ENCODE measurements at places on chromosomes 1 and 21. TPM values are rescaled to one million over a fixed set of nuclear protein-coding genes. Genes with fewer than 3 reads are reported as not detected.

Gene C1QB
- total RNA-seq: 1.2 TPM

Gene KRTAP10-8
- total RNA-seq: not detected

Gene TMEM200B
- 0.16 TPM for total RNA-seq

DNA sequence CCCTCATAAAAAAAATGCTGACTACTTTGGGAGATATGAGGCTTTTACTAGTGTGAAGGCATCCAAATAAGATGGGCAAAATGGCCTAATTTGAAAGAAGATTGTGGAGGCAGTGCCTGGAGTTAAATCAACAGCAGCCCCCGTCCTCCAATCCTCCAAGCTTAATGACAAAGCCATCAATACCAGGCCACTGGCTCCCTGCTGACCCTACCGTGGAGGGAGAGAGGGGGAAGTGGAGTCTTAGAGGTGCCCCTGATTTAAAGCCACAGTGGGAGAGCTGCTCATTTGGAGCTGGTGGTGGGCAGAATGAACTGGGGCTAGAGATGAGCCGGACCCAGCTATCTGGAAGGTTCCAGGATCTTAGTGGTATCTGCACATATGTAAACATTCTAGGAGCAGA, 24.3 kb upstream of the KNCN start:
- DNase-seq: no peak

DNA sequence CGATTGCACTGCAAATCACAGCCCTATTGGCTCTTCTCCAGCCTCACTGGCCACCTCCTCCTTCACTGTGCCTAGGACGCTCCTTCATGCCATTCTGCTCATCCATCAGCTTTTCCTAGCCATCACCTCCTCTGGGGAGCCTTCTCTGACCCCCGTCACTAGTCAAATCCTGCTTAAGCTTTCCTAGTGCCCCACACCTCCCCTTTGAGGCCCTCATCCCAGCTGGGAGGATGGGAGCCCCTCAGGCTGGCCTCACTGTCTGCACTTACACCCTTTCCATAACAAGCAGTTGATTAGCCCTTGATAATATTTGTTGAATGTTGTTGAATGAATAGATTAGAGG, 50.7 kb downstream of the KLHDC7A start:
- no peak for DNase-seq

DNA sequence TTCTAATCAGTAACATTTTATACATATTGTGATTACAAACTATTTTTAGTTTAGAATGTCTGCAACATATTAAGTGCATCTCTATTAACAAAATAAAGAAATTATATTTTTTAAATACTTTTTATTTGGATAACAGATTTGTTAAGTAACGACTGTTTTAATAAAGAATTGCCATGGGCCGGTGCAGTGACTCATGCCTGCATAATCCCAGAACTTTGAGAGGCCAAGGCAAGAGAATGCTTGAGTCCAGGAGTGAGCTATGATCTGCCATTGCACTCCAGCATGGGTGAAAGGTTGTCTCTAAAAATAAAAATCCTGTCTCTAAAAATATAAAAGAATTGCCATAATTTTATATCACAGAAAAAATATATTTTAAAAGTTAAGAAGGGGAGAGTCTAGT, 4.1 kb downstream of the LRRIQ3 start:
- no peak for DNase-seq

GRCh38 chr21:42833439-42833815, 45.9 kb downstream of the WDR4 start:
- peak; percentile 42 for DNase-seq

DNA sequence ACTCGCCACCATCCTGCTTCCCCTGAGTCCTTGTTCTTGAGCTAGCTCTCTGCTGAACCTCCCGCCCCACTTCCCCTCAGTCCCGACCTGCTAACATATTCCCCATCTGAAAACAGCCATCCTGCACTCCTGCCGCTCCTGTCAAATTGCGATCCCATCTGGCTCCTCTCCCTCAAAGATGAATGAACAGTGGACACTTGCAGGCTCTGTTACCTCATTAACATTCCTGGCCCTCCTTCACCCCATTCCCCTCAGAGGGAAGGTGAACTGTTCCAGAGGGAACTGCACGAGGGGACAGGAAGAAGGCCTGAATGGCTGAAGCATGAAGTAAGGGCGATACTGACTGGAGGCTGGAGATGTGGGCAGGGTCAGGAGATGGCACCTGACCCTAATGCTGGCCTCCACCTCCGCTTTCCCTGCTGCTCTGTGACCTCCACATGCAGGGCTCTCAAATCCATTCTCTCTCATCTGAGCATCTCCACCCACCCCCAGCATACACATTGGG, 7.4 kb upstream of the CELSR2 start:
- DNase-seq: no peak

Gene CHD1L
- total RNA-seq: 33.8 TPM

Gene CBS
- 3.8 TPM for total RNA-seq

GRCh38 chr1:206577626-206578025, 34.6 kb downstream of the EIF2D start:
- DNase-seq: no peak

DNA sequence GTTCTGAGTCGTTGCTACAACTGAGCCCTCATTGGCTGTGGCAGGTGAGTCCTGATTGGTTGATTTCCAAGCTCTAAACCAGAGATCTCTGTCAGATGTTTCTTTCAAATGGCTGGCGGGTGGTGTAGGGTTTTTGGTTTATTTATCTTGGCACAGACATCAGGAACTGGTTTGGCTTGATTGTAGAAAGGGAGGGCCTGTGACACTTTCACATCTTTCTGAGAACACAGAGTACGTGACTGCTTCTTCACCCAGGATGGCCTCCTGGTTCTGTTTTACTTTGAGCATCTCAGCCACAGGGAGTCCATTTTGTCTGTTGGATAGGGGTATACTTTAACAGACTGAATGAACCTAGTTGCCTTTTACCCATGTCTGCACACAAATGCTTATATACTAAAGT, 89.4 kb upstream of the GPR52 start:
- no peak for DNase-seq

Gene FCAMR
- total RNA-seq: not detected

Gene CD1B
- total RNA-seq: not detected

Gene RGS13
- not detected for total RNA-seq

GRCh38 chr1:234310460-234310817, 62.8 kb upstream of the COA6 start:
- DNase-seq: no peak

GRCh38 chr1:37157634-37158033, 123.3 kb upstream of the GRIK3 start:
- no peak for DNase-seq

Gene B4GALT2
- 3.1 TPM for total RNA-seq

DNA sequence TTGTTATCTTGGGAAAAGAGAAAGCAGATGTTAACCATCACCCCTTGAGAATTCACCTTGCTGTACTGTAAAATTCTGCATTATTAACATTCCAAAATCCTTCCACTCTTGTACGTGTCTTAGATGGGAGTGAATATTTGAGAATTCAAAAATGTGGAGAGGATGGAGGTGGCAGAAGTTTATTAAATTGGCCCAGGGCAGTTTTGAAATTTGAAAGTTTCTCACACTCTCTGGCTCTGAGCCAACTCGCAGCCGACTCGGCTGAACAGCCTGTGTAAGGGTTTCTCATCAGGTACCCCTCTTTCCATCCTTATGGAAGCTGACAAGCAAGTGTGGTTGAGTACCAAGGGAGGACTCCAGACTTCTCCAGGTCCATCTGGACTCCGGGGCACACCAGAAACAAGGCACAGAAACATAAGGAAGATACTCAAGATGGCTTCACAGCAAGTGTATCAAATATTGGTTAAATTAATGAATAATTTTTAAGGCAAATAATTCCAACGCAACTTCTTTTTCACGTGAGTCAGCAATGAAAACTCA, 45.1 kb downstream of the RRAGC start:
- no peak for DNase-seq

Gene PRR9
- total RNA-seq: not detected

- no peak for DNase-seq
These were observed 111.8 kb upstream of the USP25 start for GRCh38 chr21:15617964-15618363.

- DNase-seq: no peak
These were observed 625.4 kb downstream of the PTPRC start for GRCh38 chr1:199264283-199264682.

- no peak for DNase-seq
These were observed 7.9 kb downstream of the KIF21B start for GRCh38 chr1:201015551-201016091.

Gene ZP4
- total RNA-seq: not detected

DNA sequence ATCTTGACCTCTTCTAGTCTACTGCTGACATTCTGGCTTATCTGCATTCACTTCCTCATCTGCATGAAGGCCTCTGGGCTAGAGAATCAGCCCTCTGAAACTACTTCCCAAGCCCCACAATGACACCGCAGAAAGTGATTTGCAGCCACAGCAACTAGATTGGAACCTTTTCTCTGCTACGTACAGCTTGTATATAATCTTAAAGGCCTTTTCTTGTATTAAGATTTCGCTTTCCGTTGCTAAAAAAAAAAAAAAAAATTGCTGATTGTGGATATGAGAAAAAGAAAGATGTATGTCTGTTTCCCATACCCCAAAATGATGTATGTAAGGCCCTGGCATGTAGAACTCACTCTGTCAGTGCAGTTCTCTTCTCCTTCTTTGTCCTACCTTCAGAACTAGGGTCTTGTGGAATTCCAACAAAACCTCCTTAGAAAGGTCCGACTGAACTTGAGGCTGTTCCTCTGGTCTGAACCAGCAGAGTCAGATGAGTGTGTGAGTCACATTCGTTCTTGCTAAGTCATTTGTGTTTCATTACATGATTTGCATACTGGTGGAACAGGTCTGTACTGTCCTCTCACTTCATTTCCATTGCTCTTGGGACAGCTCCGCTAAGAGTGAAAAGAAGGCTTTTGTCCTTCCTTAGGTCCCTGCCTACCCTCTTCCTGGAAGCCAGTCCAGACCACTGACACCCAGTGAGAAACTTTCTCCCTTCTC, 62.7 kb downstream of the PLPP3 start:
- DNase-seq: no peak

DNA sequence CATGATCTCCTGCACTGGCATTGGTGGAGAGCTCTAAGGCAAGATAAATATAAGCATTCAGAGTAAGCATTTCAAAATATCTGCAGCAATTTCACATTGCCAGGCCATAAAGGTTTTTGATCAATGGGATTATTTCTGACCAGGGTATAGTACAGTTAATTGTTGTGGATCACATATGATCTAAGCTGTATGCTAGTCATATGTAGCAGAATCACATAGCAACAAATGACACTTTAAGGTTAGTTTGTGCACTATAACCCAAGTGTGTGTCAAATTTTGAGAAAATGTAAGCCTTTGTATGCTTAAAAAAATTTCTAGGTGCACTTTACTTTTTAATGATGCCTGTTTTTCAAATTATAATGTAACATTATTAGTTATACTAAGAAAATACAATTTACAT, 386.0 kb upstream of the ADAMTS5 start:
- no peak for DNase-seq

Gene LCE1E
- total RNA-seq: not detected

DNA sequence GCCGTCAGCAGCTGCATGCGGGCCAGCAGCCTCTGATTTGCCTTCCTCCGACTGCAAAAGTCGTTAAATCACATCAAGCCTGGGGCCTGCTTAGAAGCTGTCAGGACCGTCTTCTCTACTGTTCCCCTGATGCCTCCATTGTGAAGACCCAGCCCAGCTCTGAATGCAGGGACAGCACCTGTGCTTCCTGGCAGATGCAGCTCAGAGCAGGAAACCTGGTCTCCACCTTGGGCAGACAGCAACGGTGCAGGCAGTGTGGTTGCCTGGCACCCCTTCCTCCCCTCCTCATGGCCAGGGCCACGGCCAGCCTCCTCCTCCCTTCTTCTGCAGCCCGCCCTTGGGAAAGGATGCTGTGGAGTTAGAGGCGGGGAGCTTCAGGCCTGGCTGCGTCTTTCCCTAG, 92.3 kb upstream of the COL6A1 start:
- no peak for DNase-seq

DNA sequence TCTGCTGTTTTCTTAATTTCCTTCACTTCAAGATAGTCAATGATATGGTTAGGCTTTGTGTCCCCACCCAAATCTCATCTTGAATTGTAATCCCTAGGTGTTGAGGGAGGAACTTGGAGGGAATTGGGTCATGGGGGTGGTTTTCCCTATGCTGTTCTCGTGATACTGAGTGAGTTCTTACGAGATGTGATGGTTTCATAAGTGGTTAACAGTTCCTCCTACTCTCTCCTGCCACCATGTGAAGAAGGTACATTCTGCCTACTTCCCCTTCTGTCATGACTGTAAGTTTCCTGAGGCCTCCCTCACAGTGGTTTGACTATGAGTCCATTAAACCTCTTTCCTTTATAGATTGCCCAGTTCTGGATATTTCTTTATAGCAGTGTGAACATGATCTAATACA, 74.0 kb upstream of the SAMSN1 start:
- DNase-seq: no peak

DNA sequence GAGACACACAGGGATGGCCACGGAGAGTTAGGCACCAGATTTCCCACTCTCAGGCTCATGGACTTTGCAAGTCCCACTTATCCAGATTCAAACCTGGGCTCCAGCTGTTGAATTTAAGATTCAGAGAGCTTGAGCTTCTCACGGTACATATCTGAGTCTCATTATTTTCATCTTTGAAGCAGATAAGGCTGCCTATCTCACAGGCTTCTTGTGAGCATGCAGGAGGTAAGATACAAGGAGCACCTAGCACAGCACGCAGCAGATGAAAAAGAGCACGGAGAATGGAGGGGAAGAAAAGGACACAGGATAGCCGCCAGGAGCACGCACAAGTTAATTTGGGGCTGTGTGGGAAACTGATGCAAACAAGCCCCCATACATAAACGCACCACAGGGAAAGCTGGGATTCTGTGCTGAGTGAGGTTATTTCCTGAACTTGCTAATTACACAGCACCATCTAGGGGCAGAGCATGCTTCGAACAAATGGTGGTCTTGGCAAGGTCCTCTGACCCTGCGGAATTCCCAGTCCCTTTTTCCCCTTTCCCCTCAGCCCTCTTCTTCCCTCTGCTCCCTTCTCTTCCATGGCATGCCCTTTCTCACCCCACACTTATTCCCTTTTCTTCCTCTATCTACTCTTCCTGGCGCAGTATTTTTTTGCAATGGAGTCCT, 134.7 kb upstream of the VANGL1 start:
- no peak for DNase-seq

Gene SEMA4A
- total RNA-seq: 1.9 TPM

Gene PLA2G2F
- not detected for total RNA-seq

GRCh38 chr1:158799689-158800088, 18.7 kb upstream of the OR6N2 start:
- no peak for DNase-seq

GRCh38 chr1:167950569-167950968, 13.7 kb upstream of the MPC2 start:
- no peak for DNase-seq

Data from T-cell (primary cell).